ENCODE measurements at places on chromosomes 6 and 20.

DNA sequence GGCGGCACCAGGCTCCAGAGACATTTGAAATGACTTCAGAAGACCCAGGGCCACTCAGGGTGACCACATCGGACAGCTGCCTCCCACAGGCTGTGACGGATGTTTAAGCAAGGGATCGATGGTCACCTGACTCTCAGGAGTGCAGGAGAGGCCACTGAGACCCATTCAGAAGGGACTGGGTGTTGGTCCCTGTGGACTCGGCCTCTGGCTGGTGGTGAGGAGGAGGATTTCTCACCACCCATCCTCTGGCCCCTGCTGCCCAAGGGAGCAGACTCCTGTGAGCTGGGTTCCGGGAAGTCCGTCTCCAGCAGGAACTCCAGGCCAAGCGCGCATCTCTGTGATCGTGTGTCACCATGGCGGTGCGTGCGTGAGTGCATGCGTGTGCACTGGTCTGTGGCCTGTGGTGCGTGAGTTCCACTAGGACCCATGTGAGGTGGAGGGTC, 25.5 kb downstream of the NPEPL1 start:
- no peak for DNase-seq

GRCh38 chr20:34043025-34043424, 49.3 kb downstream of the RALY start:
- DNase-seq = no peak

DNA sequence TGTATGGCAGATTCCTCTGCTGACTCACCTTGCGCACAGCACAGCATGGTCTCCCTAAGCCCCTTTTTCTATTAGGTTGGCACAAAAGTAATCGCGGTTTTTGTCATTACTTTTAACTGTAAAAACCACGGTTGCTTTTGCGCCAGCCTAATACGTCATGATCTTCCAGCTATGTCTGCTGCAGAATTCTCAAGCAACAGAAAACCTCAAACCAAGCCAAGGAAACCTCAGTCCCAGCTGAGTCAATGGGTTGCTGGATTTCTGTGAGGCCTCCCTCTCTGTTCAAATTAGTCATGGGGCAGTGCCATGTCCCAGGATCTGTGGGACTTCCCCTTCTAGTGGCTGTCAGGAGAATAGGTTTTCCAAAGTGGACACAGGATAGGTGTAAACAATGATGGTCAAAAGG, 15.7 kb upstream of the ENPP1 start:
- DNase-seq = no peak

DNA sequence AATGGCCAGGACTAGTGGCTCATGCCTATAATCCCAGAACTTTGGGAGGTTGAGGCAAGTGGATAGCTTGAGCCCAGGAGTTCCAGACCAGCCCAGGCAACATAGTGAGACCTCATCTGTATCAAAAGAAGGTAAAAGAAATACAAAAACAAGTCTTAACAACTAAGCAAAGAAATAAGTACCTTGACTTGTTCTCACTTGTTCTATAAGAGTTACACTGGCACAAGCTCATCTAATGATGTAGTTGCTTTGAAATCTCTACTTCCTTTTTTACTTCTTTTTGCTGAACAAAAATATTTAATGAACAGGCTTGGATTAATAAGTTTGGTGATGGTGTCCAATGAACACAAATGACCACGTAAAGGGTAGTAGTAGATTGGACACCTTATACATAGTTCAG, 72.2 kb downstream of the SGK1 start:
- DNase-seq = no peak

- DNase-seq = no peak
These were observed 1.2 kb upstream of the ACAT2 start for GRCh38 chr6:159760602-159761057.

DNA sequence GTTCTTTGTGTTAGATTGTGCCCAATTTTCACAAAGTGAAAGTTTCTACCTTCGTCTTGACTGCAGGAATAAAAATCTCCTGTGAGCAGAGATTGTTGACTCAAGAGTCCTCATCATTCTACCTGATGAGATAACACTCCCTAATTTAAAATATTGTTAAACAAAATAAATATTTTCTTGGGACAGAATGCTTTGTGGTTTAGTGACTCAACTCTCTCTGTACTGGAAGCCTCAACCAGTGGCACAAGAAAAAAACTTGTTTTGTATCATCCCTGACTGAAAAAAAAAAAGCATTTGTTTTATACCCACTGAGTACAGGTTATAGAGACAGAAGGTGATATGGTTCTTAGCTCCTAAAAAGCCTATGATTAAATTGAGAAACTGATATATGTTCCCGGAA, 78.9 kb downstream of the CRYBG1 start:
- no peak for DNase-seq

DNA sequence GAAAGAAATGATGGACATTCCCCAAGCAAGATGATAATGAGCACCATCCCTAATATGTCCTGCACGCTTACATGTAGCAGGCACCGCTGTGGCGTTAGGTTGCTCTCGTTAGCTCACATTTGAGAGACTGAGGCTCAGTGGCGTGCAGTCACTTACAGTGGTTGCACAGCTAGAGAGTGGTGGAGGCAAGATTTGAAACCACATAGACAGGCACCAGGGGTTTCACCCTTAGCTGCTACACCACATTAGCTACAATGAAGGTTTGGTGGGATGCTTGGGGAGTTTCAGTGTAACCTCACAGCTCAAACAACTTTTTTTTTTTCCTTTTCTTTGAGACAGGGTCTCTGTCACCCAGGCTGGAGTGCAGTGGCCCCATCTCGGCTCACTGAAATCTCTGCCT, 3.7 kb downstream of the COX4I2 start:
- DNase-seq = peak; percentile 73

- no peak for DNase-seq
These were observed 282.5 kb downstream of the ESR1 start for GRCh38 chr6:152089992-152090391.

DNA sequence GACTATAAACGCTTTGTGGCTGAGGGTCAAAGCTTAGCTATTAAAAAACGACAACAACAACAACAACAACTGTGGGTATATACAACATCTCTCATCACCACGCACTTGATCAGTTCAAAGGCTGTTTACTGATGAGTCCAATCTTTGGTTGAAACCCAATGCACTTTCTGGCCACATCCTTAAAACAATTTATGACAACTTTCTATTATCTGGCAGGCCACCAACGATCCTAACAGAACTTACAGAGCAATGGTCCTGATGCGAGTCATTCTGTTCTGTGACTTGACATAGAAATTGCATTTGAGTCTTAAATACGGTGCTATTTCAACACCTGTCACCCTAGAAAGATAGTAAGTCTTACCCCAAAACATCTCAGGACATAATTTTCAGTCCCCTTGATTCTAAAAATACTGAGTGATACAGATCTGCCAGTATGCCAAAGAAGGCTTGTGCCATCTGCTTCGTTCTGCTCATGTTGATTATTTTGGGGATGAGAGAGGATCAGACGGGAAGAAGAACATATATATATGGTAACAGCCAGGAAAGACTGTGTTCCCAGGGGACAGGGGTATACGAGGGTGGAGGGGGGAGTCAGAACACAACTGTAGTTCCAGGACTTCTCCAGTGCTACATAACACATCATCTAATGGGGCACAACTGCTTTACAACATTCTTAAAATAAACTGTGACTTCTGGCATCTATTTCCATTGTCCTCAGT, 55.8 kb downstream of the PLAGL1 start:
- no peak for DNase-seq

DNA sequence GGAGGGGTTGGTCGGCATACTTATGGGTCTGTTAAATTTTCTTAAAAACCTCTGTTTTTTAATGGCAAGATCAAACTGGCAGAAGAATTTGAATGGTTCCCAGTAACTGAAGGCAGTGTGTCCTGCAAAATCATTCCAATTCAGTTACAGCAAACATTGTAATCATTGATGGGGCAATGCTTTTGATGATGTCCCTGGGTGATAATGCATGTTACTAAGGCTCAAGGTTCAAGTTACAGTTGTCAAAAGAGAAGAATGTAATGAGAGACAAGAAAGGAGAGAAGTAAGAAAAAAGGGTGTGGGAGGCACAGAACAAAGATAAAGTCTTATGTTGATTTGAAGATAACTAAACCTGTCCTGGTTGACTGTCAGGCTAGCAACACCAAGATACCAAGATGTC, 54.9 kb downstream of the CEP162 start:
- no peak for DNase-seq

GRCh38 chr6:90586546-90586835, 381 bp downstream of the MAP3K7 start:
- DNase-seq = no peak

DNA sequence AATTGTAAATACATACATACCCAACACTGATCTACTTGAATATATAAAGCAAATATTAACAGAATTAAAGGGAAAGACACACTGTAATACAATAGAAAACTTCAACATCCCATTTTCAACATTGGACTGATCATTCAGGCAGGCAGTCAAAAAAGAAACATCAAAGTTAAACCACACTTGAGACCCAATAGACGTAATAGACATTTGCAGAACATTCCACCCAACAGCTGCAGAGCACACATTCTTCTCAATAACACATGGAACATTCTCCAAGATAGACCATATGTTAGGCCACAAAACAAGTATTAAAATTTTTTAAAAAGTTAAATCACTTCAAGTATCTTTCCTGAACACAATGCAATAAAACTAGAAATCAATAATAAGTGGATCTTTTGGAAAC, 698.2 kb downstream of the COL12A1 start:
- DNase-seq = no peak

DNA sequence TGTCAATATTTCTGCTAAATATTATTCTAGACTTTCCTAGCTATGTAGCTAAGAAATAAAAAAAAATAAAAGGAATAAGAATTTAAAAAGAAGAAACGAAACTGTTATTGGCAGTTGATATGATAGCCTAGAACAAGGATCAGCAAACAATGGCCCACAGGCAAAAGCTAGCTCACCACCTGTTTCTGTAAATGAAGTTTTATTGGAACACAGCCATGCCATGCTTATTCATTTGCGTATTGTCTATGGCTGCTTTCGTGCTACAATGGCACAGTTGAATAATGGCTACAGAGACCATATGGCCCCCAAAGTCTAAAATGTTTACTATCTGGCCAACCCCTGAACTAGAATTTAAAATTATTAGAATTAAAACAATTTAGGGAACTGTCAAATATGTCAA, 952.6 kb upstream of the MAP3K7 start:
- no peak for DNase-seq

DNA sequence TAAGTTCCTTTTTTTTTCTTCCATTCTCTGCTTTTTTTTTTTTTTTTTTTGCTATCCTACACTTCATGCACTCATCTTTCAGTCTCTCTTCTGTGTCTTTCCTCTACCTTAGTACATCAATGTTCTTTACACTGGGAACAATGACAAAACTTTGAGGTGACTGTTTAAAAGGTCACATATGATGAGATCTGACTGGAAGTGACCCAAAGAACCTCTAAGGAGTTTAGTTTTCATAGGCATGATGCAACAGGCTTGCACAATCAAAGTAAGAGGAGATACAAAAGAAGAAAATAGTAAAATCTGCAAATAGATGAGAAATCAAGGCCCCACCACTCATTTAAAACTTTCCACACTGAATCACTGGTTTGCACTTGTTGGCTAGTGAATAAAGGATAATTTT, 840.8 kb downstream of the TBC1D32 start:
- DNase-seq = no peak

- no peak for DNase-seq
These were observed 74.1 kb downstream of the ASXL1 start for GRCh38 chr20:32432277-32432676.
